Left cardiac atrium (tissue), 4 donors: ENCODE measurements at places on chromosomes 16 and 17.

DNA sequence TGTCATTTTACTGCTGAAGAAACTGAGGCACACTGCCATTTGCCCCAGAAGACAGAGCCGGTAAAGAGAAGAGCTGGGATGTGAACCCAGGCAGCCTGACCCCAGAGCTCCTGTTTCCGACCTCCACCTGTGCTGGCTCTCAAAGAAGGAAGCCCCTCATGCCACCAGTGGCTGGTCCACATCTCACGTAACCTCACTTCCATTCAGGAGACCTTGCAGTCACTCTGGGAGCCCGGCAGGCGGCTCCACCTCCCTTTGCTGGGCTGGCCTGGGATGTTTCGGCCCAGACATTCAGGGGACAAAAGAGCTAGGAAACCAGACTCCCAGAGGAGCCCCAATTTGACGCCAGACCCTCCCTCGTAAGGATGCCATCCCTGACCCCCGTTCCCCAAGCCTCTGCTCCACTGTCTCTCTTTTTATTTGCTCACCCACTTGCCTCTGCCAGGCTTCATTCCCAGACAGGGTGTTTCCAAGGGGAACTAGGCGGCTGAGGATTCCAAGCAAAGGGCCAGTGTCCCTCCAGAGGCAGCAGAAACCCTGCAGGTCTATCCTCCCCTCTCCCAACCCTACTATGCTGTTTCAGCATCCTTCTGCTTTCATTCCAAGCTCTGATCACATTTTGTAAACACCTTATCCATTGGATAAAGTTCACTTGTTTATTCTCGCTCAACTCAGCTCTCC is 2.8 kb downstream of the TAF1C start:
- DNase-seq: no peak

- no peak for DNase-seq
Observed at GRCh38 chr16:76837872-76838271, 353.1 kb upstream of the MON1B start.

DNA sequence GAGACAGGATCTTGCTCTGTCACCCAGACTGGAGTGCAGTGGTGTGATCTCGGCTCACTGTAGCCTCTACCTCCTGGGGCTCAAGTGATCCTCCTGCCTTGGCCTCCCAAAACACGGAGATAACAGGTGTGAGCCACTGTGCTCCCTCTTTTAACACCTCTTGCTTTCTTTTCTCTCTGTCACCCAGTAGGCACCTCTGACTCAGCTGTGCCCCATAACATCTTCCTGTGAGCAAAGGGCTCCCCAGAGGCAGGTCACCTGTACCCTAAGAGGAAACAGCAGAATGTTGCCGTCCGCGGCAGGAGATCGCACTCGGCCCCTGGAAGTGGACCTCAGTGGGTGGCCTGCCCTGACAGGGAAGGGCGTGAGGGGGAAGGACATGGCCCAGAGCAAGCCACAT is 918 bp upstream of the NLRC3 start:
- no peak for DNase-seq

DNA sequence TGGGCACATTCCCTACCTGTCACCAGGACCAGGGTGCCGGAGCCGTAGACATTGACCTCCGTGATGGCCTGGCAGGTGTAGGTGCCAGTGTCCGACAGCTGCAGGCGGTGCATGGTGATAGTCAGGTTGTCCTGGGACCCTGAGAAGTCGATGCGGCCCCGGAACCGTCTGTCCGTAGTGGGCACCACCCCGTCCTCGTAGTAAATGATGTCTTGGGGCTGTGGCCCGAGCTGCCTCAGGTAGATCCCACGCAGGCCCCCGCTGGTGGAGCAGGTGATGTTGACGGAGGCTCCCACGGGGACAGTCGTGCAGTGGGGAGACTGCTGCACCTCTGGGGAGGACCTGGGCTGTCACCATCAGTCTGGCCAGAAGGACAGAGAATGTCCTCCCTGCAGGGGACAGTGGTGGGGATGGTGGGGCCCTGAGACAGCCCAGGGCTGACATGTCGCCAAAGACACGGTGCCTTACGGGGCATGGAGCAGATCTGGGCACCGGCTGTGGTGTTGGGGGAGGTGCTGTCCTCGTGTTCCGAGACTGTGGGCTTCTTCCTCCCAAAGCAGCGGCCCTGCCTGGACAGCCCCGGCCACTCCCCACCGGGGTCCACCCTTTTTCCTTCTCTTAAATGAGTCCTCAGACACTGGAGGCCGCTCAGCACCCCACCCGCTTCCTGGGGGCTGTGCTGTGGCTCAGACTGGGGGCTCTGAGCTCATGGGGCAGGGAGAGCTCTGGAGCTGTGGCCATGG is 586 bp downstream of the CD7 start:
- no peak for DNase-seq

DNA sequence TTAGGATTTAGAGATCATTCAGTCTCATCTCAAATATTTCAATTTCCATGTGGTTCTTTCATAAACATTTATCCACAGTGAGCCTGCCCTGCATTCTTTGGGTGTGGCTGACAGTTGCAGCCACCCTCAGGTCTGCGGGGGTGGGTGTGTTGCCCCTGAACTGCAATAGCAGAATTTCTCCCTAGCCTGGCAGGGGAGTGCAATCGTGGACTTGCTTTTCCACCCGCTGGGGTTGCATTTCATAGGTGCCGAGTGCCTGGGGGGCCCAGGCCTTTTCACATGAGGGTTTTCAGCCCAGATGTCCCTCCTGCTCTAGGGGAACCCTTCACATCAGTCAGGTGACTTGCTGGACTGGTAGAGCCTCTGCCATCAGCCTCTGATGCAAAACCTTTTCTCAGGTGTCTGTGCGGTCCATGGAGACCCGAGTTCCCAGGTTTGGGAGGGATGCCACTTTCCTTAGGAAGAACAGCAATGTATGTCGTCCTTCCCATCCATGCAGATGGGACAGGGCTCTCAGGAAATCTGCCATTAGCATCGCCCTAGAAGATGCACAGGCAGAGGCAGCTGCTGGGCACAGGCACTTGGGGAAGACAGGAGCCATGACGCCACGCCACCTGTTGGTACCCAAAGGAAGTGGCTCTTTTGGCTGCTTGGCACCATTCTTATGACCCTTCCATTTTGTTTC is 2.4 kb upstream of the USP36 start:
- no peak for DNase-seq

- no peak for DNase-seq
Observed at GRCh38 chr17:41420134-41420533, 4.3 kb downstream of the KRT37 start.

DNA sequence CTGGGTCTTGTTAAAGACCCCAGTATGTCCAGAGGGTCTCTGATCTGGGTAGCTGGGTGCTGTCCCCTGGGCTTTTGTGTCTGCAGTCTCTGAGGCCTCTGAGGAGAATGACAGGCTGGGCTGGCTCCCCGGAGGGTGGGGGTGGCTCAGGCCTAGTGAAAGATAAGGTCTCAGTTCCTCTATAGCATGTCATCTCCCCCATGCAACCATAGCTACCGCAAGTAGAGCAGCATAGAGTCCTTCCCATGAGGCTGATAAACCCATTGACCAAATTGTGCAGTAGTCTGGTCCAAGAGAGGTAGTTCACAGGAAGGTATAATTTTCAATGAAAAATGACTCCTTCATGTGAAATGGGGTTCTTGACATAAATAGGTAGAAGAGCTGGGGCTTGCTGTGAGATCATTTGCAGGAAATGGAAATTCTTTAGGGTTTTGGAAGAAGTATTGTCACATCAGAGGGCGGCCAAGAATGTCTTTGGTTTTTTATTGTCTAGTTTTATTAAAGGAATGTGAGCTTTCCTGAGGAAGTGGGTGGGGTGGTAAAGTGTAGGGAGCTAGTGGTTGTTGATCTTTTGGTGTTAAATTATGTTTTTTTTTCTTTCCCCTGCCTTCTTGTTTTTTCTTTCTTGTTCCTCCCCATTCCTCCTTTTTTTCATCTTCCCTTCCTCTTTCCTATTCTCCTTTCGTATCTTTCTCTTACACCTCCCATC is 21.0 kb downstream of the SLC7A6OS start:
- no peak for DNase-seq

DNA sequence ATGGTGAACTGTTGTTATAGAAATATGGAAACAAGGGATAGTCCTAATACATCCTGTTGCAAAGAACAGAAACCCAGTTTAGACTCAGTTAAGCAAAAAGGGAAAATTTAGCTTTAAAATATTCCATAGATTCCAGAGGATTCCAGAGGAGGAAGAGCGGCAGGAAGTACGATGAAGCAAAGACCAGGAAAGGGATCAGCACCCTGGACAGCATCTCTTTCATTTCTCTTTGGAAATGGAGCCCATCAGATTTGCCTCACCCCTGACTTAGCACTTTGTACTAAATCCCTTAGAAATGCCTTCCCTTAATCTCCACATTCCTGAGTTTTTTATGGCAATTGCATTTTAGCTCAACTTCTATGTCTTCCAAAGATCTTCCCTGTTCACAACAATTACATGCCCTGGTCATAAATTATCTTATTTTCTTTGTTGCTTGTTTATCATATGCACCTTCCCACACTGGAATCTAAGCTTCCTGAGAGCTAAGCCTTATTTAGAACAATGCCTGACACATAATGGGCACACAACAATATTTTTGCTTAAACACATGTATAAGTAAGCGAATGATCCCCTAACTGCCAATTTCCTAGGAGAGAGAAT is 150.0 kb upstream of the RBFOX1 start:
- no peak for DNase-seq
